Activated CD8-positive, alpha-beta T cell treated with anti-CD3 and anti-CD28 coated beads for 36 hours (primary cell): ENCODE measurements at places on chromosomes 11 and 22. TPM values are rescaled to one million over a fixed set of nuclear protein-coding genes. Genes with fewer than 3 reads are reported as not detected.

Gene THY1
- total RNA-seq, result 0.18 TPM

DNA sequence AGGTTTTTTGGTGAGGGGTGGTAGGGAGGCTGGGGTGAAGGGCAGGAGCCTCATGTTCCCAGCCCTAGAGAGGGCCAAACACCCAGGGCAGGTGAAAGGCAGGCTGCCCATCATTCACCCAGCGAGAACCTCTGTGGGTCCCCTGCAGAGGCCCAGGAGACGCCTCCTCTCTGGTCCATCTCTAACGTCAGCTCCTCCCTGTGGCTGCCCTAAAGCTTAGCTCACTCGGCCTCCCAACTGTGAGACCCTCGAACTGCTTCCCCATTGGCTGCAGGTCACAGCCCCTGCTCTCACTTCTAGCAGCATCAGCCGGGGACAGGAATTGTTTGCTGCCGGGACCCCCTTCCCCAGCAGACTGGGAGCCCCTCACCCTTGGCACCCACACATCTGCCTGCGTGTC is 615 bp upstream of the NFAM1 start:
- DNase-seq, result no peak

Gene OR5M3
- total RNA-seq, result not detected

- no peak for DNase-seq
Observed at GRCh38 chr11:10317151-10317755, 12.4 kb downstream of the ADM start.

DNA sequence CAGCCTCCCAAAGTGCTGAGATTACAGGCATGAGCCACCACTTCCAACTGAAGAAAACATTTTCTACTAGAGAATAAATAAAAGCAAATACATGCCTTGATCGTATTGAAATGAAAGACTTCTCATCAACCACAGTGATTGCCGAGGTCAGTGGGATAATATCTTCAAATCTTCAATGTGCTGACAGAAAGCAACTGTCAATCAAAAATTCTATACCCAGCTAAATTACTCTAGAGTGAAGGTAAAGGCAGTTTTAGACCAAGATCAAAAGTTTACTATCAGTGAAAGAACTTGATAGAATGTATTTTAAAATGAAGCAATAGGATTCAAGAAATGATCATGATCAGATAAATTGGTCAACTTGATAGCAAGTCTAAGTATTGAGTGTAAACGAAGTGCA is 130.6 kb downstream of the BRD1 start:
- DNase-seq, result no peak

GRCh38 chr11:77208535-77208934 is 80.5 kb downstream of the MYO7A start:
- DNase-seq, result no peak

GRCh38 chr11:34416766-34417165 is 22.0 kb upstream of the CAT start:
- DNase-seq, result no peak

GRCh38 chr11:68150037-68150436 is 28.8 kb upstream of the CHKA start:
- no peak for DNase-seq

Gene E2F8
- total RNA-seq, result 13.1 TPM

- DNase-seq, result no peak
Observed at GRCh38 chr22:33415401-33415800, 357.2 kb upstream of the SYN3 start.

- no peak for DNase-seq
Observed at GRCh38 chr11:114147375-114148012, 88.0 kb downstream of the ZBTB16 start.

GRCh38 chr22:24148266-24149197 is 32.8 kb upstream of the SUSD2 start:
- no peak for DNase-seq
